ENCODE measurements at places on chromosomes 11 and 22. TPM values are rescaled to one million over a fixed set of nuclear protein-coding genes. Genes with fewer than 3 reads are reported as not detected.

The LMNTD2 gene
- total RNA-seq: 0.81 TPM

The RELT gene
- 28.6 TPM for total RNA-seq

The SAA4 gene
- total RNA-seq: not detected

The OR5D13 gene
- not detected for total RNA-seq

The GVQW3 gene
- 4.0 TPM for total RNA-seq

The MRGPRF gene
- total RNA-seq: not detected

The IFITM1 gene
- total RNA-seq: 1,265 TPM

The FIBIN gene
- not detected for total RNA-seq

The HBG2 gene
- total RNA-seq: not detected

The SIAE gene
- 5.7 TPM for total RNA-seq

The SCUBE2 gene
- not detected for total RNA-seq

The PANX3 gene
- not detected for total RNA-seq

The OR10D3 gene
- not detected for total RNA-seq

The KRTAP5-11 gene
- total RNA-seq: not detected

- no peaks in the 10 kb centered on the region for H3K4me1 ChIP-seq
- no peaks in the 10 kb centered on the region for H3K27me3 ChIP-seq
- H3K27ac ChIP-seq: no peak overlapping the region
- no peaks in the 10 kb centered on the region for H3K36me3 ChIP-seq
- no peak overlapping the region for H3K4me3 ChIP-seq
These were observed 46.6 kb downstream of the ST14 start for GRCh38 chr11:130206141-130206540.

DNA sequence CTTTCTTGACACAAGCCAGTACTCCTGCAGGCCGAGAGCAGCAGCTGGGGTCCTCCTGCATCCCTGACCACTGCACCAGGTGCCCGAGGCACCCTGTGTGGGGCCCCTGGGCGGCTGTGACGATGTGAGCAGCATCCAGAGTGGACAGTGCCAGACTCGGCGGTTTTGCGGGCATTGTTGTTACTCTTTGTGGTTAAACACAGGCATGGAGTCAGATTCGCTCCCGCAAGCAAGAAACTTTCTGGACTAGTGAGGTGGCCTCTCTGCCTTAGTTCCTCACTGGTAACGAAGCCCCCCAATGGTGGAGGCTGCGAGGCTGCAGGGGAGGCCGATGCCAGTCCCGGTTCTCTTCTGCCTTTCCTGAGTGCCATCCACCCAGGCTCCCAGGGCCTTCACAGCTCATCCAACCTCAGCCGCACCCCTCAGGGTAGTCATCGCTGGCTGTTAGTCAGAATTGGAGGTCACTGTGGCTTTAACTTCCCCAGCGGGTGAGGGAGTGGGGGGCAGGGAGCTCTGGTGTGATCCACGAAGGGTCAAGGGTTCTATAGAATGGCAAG, 3.7 kb upstream of the CLDN5 start:
- H3K4me1 ChIP-seq: peaks cover 14% of the 10 kb centered on the region
- no peak overlapping the region for H3K4me3 ChIP-seq
- peaks cover 29% of the 10 kb centered on the region for H3K27me3 ChIP-seq
- no peaks in the 10 kb centered on the region for H3K36me3 ChIP-seq
- H3K27ac ChIP-seq: no peak overlapping the region
- DNase-seq: no peak

GRCh38 chr11:1821562-1821961, 13.2 kb upstream of the SYT8 start:
- no peaks in the 10 kb centered on the region for H3K36me3 ChIP-seq
- H3K4me1 ChIP-seq: no peaks in the 10 kb centered on the region
- peaks cover 9% of the 10 kb centered on the region for H3K27me3 ChIP-seq
- no peak overlapping the region for H3K27ac ChIP-seq
- no peak overlapping the region for H3K4me3 ChIP-seq

- H3K27ac ChIP-seq: no peak overlapping the region
- H3K4me3 ChIP-seq: no peak overlapping the region
- peak; percentile 32 for DNase-seq
- H3K4me1 ChIP-seq: no peaks in the 10 kb centered on the region
These were observed 113.1 kb upstream of the HSD17B12 start for GRCh38 chr11:43567396-43567975.

DNA sequence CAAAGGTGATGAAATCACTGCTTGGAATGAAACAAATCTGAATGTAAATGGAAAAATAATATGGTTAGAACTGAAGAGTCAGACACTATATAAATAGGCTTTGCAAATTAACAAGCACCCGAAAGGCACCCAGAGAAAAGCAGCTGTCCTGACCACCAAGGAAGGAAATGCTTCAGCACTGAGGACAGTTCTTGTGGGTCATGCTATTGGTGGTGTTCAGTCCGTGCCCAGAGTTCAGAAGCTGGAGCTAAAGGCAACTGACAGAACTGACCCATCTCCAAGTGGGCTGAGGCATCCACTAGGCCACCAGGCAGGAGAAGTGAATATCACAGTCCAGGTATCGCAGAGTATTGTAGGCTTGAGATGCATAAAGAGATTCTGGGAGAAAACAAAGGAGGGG, 208.9 kb downstream of the OPCML start:
- H3K4me1 ChIP-seq: no peaks in the 10 kb centered on the region
- no peak for DNase-seq
- no peak overlapping the region for H3K27ac ChIP-seq
- no peak overlapping the region for H3K4me3 ChIP-seq
- no peaks in the 10 kb centered on the region for H3K36me3 ChIP-seq

DNA sequence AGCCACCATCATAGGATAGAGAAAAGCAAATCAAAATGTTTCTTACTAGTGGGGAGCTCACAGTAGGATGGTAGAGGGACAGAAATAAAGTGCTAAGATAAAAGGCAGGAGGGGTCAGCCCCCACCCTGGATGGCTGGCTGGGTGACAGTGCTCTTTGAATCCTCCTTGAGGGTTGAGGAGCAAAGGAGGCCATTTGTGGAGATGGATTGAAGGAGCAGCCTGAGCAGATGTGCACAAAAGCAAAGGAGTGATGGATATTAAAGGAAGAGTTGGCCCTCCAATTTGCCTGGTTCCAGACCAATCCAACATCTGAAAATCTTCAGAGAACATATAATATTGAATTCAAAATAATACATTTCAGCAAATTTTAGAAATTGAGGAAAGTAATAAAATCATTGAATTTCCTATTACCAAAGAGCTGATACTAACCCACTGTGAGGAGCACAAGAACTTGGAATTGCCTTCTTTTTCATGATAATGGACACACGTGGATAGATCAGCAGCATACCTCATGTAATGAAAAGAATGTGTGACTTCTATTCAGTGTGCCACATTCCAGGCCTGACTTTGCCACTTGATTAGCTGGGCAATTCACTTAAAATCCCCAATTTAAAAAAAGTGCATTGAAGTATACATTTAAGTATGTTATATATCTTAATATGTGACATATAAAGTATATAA, 287.0 kb downstream of the FAT3 start:
- no peak for DNase-seq
- no peaks in the 10 kb centered on the region for H3K36me3 ChIP-seq
- no peaks in the 10 kb centered on the region for H3K27me3 ChIP-seq
- no peak overlapping the region for H3K4me3 ChIP-seq
- no peaks in the 10 kb centered on the region for H3K4me1 ChIP-seq

- no peaks in the 10 kb centered on the region for H3K27me3 ChIP-seq
- no peaks in the 10 kb centered on the region for H3K36me3 ChIP-seq
- DNase-seq: no peak
- H3K27ac ChIP-seq: no peak overlapping the region
- no peak overlapping the region for H3K4me3 ChIP-seq
These were observed 38.5 kb upstream of the LRRC4C start for GRCh38 chr11:41497974-41498373.

DNA sequence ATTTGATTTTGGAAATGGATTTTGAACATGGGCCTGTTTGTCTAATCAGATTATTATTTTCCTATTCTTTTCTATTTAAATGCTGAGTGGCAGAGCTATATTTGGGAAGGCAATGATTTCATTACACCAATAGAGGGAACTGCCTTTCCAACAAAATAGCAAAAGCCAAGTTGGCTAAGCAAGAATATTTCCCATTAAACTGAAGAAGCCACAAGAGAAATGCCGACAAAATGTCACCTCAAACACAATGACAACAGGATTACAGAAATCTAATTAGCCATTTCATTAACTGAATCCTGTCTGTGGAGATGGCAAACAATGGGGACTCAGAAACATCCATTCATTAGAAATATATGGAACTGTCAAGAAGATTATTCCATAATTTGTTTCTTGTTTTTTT, 1593.1 kb upstream of the RAG2 start:
- no peaks in the 10 kb centered on the region for H3K4me1 ChIP-seq
- no peak for DNase-seq
- no peaks in the 10 kb centered on the region for H3K36me3 ChIP-seq
- H3K27me3 ChIP-seq: no peaks in the 10 kb centered on the region

DNA sequence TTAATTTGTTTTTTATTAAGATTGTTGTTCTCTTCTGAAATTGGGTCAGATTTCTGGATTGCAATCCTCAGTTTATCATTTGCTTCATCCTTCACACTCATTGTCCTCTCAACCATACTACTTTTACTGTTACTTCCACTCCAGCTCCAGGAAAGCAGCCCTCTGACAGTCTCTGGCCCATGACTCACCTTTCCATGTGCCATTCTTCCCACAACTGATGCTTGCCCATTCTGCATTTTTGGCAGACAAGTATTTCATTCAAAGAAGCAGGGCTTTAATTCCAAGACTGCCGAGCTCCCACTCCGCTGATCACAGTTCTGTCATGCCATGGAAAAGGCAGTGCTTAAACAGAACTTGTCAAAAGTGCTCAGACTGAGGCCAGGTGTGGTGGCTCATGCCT, 139.2 kb downstream of the WNT11 start:
- no peak overlapping the region for H3K27ac ChIP-seq
- H3K4me1 ChIP-seq: no peaks in the 10 kb centered on the region
- no peak for DNase-seq
- H3K27me3 ChIP-seq: no peaks in the 10 kb centered on the region
- H3K4me3 ChIP-seq: no peak overlapping the region

- H3K36me3 ChIP-seq: no peaks in the 10 kb centered on the region
- H3K27ac ChIP-seq: no peak overlapping the region
- DNase-seq: no peak
These were observed 13.1 kb downstream of the C11orf96 start for GRCh38 chr11:43955381-43956118.

DNA sequence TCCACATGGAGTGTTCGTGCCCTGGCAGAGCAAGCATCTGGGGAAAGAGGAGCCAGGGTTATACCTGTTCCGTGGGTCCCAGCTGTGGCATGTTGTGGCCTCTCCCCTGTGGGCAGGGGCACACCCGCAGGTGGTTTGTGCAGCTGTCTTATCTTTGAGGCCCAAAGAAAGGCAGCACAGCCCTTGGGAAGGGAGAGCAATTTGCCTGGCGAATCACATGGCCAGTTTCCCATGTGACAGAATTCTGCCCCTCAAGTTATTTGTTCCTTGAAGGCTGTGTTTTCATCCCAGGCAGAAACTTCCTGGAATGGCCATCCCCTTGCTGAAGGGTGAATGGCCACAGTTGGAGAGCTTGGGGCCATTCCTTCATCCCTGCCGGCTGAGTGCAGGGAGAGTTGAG, 16.4 kb upstream of the COX8A start:
- H3K27me3 ChIP-seq: no peaks in the 10 kb centered on the region
- peaks cover 29% of the 10 kb centered on the region for H3K4me1 ChIP-seq
- no peak overlapping the region for H3K27ac ChIP-seq
- peaks cover 41% of the 10 kb centered on the region for H3K36me3 ChIP-seq

DNA sequence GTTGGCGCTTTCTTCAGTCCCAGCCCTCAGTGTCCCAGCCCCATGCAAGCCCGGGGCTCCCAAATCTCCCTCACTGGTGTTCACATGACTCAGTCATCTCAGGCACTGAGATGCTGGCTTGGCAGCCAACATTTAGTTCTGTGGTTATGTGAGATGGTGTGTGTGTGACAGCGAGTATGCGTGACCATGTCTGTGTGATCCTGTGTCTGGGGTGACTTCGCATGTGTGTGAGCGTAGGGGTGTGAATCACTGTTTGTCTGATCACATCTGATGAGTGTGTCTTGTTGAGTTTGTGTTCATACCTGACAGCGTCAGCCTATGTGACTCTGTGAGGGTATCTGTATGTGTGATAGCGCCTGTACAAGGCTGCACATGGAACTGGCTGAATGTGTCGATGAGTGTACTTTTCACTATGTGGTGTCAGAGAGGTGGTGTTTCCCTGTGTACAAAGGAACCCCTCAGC, 16.2 kb downstream of the CREB3L1 start:
- peaks cover 7% of the 10 kb centered on the region for H3K4me1 ChIP-seq
- DNase-seq: no peak
- no peaks in the 10 kb centered on the region for H3K36me3 ChIP-seq
- peaks cover 26% of the 10 kb centered on the region for H3K27me3 ChIP-seq

DNA sequence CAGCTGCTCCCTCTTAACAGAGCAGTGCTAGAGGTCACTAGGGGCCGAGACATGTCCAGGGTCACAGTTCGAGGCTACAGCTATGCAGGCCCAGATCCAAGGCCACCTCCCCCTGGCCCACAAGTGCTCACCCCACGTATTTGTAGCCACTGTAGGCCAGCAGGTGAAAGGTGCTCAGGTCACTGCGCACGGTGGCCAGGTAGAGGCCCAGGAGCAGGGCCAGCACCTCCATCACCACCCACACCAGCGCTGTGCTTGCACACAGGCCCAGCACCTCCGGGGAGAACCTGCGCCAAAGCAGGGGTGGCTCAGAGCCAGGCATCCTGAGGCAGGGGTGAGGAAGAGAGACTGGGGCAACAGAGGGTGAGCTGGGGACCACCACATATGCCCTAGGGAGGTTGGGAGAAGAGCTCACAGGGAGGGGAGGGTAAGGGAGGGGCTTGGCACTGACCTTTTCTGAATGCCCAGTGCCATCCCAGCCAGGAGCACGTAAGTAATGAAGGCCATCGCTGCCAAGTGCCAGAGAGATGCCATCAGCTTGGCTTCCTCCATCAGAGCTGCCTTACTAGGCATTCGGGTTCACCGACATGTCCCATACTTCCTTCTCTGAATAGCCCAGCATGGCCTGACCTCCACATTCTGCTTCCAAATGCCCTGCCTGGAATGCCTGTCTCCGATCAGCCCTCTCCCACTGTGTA, 3.5 kb downstream of the YIF1A start:
- peaks cover 2% of the 10 kb centered on the region for H3K36me3 ChIP-seq
- H3K4me3 ChIP-seq: no peak overlapping the region
- H3K27me3 ChIP-seq: peaks cover 5% of the 10 kb centered on the region
- peaks cover 59% of the 10 kb centered on the region for H3K4me1 ChIP-seq

GRCh38 chr11:9669954-9670353, 6.1 kb downstream of the SWAP70 start:
- DNase-seq: no peak
- peaks cover 2% of the 10 kb centered on the region for H3K27me3 ChIP-seq
- H3K27ac ChIP-seq: no peak overlapping the region
- H3K4me3 ChIP-seq: no peak overlapping the region

DNA sequence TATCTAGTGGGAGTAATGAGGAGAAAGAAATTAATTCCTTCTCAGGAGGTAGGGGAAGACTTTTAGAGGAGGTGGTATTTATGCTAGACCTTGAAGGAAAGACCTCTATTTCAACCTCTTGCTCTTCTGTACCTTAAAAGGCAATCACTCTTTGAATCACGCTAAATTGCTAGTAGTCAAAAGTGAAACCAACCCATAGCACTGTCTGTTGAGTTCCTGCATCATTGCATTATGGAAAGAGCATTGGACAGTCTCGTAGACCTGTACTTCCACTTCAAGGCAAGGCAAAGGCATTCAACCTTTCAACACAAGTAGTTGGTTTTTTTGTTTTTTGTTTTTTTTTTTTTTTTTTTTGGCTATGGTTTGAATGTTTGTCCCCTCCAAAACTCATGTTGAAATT, 770.4 kb downstream of the ETS1 start:
- H3K36me3 ChIP-seq: no peaks in the 10 kb centered on the region
- H3K4me3 ChIP-seq: no peak overlapping the region
- peaks cover 4% of the 10 kb centered on the region for H3K27me3 ChIP-seq
- H3K4me1 ChIP-seq: no peaks in the 10 kb centered on the region
- DNase-seq: no peak
